Activated B cell treated with CpG ODN at 0.5 μM for 24 hours (primary cell): ENCODE measurements at places on chromosomes 3 and 15. TPM values are rescaled to one million over a fixed set of nuclear protein-coding genes. Genes with fewer than 3 reads are reported as not detected.

ITPKA gene
- total RNA-seq, result 0.18 TPM in 1 of 2 replicates, not detected in the other

GOLGA8J gene
- total RNA-seq, result 0.22 TPM in 1 of 2 replicates, not detected in the other

MUSTN1 gene
- 0.83 and 1.6 TPM in 2 replicates for total RNA-seq

SLC25A36 gene
- total RNA-seq, result 40.4 and 45.7 TPM in 2 replicates

ITIH1 gene
- 0.42 and 0.80 TPM in 2 replicates for total RNA-seq

DNA sequence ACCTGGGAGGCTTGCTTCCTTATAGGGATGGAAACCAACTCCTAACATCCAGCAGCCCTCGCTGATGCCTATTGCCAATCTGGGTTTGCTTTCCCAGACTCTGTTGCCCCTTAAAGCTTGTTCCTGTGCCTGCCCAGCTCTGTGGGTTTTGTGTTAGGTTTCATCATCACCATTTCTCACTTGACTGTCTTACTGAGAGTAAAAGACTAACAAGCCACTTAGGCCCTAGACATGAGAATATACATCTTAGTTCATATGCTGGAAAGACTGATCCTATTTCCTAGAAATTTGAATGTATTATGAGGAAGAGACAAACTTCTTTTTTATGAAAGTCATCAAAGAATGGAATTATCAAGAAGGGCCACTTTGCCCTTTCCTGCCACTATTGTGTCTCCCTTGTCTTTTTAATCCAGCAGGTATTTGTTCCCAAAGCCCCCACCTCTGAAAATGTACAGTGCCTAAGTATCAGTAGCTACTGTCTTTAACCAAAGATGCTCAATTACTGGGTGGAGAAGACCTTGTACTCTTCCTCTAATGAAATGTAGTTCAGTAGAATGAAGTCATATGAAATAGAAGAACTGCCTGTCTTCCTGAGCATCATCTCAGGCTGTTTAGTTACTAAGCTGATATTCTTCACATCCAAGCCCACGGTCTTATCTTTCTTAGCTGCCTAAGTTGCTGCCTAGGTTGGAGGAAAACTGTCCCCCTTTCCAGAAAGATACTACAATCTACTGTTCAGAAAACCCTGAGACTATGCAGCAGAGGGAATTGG, 59.8 kb upstream of the ZPLD1 start:
- DNase-seq, result no peak

DNA sequence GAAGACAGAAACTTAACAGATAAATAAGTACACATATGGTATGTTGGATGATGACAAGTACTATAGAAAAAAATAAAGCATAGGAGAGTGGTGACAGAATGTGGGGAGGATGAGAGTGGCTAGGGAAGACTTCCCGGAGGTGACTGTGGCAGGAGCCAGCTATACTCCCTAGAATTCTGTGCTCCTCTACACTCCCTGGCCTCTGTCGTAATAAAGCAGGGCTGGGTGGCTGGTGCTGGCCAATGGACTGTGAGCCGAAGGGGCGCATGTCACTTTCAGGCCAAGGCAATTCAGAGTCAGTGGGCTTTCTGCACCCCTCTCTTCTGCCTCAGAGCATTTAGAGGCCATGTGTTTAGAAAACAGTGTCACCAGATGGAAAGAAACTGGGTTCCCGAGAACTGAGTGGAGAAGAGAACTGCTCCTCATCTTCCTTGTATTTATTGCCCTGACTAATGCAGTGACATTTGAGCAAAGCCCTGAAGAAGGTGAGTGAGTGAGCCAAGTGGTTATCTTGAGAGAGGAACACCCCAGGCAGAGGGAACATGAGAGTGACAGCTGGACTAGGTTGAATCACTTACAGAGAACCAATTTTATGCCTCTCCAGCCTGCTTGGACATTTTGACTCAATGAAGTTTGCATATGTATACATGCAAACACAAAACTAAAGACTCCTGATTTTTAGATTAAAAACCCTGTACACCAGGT, 5.2 kb upstream of the VPS8 start:
- DNase-seq, result no peak

DNA sequence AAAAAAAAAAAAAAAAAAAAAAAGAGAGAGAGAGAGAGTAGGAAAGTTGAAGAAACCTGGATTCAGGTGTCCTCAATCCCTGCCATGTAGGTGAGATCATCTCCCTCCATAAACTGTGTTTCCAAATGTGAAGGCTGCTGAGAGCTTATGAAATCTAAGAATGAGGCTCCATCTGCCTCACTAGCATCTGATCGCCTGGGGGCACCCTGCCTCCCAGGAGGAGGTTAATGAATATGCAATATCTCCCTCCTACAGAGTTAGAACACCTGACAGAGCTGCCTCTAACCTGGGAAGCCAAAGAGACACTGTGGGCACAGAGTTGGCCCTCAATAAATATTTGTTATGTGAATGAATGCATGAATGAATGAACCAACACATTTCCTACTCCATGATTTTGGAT, 23.8 kb upstream of the ZNF148 start:
- DNase-seq, result no peak

DNA sequence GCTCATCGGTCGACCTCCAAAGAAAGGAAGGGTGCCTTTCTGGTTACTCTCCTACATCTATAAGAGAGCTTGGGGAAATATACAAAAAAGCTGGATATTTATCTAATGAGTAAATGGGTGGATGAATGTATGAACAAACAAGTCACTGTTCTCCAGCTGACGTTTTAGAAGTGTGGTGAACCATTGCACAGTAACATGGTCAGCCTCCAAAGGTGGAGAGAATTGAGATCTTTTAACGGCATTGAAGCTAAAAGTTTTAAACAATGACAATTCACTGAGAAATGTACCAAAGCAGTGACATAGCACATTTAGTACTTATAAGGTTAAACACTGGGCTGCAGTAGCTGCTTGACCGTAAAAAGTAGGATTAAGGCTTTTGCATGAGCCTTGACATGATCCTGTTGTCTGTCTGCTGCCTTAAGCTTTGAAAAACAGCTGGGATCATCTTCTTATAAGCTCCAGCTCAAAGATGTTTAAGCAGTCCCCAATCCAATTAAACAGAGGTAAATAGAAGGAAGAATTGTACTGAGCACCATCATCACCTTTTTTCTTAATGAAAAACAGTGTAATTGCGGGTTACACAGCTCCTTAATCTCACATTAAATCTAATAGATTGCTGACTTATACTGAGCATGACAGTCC, 222.9 kb downstream of the WDR72 start:
- no peak for DNase-seq

- no peak for DNase-seq
Observed at GRCh38 chr3:16548721-16549120, 35.2 kb upstream of the RFTN1 start.

- DNase-seq, result no peak
Observed at GRCh38 chr3:134052370-134052769, 22.6 kb upstream of the SLCO2A1 start.

GRCh38 chr15:29451201-29451781, 181.7 kb upstream of the NSMCE3 start:
- no peak for DNase-seq

DNA sequence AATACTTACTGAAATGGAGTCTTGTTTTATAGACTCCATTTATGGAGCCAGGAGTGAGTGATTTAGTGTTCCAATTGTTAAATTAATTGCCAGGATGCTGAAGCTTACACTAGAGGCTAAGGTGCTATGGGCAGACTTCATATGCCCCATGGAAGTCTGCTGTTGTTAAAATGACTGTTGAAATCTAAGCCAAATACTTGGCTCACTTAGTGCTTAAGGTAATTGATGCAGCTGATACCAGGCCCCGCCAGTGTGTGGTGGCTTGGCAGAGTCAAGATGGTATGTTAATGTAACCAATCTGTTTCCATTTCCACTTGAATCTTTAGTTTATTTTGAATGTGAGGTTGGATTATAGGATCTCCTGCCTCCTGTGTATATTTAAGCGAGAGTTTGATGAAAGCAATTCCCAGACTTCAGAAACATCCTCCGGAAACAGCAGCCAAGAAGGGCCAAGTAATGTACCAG, 187.1 kb downstream of the ITPR1 start:
- no peak for DNase-seq

- no peak for DNase-seq
Observed at GRCh38 chr3:190595807-190596206, 81.9 kb downstream of the IL1RAP start.

GRCh38 chr15:60568301-60568742, 89.4 kb upstream of the ICE2 start:
- DNase-seq, result no peak
